ENCODE measurements at places on chromosomes 12 and 14.

GRCh38 chr14:102872020-102872419 is 50.4 kb upstream of the AMN start:
- no peak for DNase-seq

DNA sequence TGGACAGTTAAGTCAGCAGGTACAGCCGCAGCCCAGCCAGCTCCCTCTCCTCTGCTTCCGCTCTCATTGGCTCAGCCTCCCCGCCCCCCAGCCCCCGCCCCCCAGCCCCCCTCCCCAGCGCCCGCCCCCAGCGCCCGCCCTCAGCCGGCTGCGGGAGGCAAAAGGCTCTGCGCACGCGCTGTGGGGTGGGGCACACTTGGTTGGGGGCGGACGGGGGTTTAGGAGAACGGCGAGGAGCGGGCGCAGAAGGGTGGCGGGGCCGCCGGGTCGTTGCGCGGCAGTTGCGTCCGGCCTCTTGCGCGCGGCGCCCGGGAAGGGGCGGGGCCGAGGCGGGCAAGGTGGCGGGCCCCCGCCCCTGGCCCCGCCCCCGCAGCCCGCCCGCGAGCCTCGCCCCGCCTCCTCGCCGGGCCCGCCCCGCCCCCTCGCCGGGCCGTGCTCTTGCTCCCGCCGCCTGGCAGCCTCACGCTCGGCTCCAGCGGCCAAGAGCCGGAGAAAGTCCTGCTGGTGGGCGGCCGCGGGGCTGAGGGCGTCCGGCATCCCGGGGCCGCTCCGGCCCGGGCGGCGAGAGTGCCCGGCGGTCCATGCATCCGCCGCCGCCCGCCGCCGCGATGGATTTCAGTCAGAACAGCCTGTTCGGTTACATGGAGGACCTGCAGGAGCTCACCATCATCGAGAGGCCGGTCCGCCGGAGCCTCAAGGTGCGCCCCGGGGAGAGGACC is at the start of gene PPP4R4:
Gene PPP4R4 (plus strand): TSS at position 438 of the 719 bp plus-strand sequence. CDS start 144 bp downstream, at position 582.
- DNase-seq, result peak; percentile 83

DNA sequence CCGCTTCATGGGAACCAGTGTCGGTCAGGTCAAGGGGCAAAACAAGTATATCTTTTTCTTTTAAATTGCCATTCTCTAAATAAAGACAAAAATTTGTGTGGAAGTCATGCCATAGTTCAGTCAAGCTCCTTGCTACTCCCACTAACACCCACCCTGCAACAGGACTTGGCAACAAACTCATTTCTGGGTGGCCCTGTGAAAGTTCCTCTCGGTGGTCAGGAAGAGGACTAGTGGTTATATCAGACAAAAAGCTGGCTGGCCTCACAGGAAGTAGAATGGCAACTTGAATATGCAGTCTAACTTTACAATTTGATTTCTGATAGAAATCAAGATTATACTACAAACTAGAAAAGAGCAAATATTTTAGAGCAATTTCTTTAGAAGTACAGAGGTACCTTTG is 11.2 kb downstream of the DHRS7 start:
- no peak for DNase-seq

GRCh38 chr12:15770021-15770420 is 19.2 kb downstream of the EPS8 start:
- DNase-seq, result no peak

GRCh38 chr12:8143261-8143660 is 13.6 kb upstream of the ZNF705A start:
- no peak for DNase-seq

DNA sequence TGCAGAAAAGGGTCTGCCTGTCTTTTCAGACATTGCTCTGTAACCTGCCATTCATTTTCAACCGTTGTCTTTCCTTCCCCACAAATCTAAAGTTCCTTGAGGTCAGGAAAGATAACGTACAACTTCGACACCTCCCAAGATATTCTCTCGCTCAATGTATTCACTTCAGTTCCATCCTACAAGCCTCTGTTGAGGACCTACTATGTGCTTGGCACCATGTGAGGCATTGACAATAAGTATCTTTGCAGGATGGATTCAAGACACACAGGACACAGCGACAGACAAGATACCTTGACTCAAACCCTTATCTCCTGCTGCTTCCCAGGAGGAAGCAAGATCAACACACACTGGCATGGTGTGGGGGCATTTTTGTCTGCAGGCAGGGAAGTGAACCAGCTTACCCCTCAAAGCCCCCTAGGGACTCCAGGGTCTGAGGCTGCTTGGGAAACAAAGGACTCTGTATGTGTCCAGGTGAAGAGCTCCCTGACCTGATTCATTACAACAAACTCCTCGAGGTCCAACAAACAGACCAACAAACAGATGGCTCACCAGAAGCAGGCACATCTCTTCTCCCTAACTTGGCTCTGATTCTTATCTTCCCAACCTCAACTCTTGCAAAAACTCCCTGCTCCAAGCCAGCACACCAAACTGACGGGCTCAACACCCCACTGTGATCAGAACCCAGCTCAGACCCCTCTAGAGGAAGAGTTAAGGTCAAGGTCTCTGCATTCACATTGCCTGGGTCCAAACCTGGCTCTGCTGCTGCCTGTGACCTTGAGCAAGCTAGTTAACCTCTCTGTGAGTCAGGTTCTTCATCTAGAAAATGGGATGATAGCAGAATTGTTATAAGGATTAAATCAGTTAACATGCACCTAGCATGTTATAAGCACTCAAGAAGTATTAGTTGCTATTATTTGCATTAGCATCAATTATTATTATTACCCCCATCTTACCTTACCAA is 6.3 kb downstream of the NUAK1 start:
- no peak for DNase-seq

GRCh38 chr12:123912415-123913380 is 59.9 kb downstream of the CCDC92 start:
- DNase-seq, result no peak

GRCh38 chr12:104686196-104686595 is 229.4 kb downstream of the CHST11 start:
- no peak for DNase-seq

- DNase-seq, result no peak
These were observed 188.5 kb upstream of the PRMT8 start for GRCh38 chr12:3302401-3303041.

DNA sequence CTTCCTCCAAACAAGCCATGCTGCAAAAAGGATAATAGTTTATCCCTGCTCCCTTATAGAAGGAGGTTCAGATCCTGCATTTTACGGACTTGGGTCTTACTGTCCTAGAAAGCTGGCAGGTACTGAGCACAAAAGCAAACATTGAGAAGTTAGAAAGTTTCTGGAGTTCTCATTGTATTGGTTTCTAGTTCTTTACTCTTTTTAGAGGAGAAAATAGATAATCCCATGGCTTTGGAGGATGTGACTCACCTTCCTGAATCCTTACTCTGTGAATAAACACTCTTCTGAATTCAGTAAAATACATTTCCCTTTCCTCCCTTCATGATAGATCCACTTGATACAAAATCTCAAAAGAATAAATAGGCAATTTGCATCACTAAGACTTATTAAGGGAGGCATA is 188.9 kb downstream of the NPAS3 start:
- DNase-seq, result no peak

GRCh38 chr12:92619026-92619425 is 83.8 kb upstream of the PLEKHG7 start:
- no peak for DNase-seq

DNA sequence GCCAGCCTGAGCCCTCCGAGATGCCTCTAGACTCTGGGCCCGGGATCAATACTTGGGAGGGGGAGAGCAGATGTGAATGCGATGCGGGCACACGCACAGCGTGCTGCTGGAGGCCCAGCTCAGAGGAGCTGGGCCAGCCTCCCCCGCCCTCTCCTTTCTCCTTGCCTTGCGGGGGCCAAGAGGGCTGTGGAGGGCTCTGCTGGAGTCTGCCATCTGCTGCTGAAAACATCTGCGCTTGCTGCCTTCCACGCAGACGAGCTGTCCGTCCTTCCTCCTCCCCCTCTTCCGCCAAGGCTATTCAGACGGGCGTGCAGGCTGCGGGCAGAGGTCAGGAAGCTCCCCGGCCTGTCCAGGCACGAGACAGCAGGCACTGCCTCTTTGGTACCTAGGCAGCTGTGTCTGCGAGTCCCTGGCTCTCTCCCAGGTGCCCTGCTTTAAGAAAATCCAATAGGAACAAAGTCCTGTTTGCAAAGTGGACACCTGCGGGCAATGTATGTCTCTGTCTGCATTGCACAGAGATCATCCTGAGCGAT is 75.2 kb downstream of the SPRING1 start:
- peak; percentile 55 for DNase-seq

GRCh38 chr14:74407801-74408154 is 18.2 kb downstream of the SYNDIG1L start:
- DNase-seq, result no peak

DNA sequence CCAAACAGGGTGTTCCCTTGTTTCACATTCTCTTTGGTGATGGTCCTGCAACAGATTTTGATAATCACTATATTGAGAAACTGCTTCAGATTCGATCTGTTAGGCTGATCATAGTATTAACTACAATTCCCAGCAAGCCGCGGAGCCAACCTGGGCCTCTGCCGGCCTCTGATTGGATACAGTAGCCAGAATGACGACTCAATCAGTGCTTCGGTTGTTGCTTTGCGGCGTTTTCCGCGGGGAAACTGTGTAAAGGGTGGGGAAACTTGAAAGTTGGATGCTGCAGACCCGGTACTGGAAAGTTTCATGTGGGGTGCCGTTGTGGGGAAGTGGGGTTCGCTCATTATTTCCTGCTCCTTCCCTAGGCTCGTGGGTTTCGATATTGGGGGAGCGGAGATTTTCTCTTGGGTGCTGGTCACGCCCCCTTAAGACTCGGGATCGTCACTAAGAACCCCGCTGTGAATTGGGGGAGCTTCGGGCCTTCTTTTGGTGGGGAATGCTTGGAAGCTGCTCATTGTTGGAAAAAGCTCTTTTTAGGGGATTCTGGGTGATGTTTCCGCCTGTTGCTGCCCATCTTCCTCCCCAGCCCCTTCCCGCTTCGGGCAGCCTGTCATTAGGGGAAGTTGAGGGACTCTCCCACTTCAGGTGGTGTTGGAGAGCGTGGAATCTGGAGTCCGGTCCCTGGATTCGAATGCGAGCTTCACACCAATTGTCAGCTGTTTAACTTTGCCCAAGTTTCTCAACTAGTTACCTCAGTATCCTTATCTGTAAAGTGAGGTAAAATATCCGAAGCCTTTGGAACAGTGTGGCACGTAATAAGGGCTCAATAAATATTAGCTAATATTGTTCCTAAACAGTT is at the start of gene RAD51B:
Gene RAD51B (plus strand): TSS at position 217 of the 859 bp plus-strand sequence.
- peak; percentile 87 for DNase-seq

- peak; percentile 70 for DNase-seq
These were observed 25.4 kb downstream of the BCL11B start for GRCh38 chr14:99246536-99247097.

DNA sequence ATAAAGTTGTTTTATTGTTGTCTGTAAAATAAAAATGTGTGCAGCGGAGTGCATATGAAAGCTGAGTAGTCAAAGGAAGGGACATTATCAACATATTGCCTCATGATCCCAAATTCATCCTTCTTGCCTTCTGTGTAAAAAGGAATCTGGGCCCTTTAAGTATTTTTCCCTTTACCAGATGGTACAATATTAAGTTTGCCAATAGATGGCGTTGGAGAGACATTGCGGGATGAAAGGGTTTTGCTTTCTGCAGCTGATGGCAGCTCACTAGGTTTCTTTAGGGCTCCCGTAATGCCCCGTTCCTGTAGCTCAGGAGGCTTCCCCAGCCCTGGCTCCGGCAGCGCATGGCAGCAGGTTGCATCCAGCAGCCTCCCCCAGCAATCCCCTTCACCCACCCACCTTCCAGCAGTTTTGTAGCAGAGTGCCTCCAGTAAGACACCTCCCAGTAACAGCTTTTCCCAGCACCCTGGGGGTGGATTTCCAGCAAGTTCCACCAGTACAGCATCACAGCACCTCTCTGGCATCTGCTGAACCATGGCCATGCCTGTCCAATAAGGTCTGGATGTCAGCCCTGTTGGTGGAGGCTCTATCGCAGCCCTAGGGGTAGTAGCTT is 354.4 kb downstream of the MED13L start:
- no peak for DNase-seq

DNA sequence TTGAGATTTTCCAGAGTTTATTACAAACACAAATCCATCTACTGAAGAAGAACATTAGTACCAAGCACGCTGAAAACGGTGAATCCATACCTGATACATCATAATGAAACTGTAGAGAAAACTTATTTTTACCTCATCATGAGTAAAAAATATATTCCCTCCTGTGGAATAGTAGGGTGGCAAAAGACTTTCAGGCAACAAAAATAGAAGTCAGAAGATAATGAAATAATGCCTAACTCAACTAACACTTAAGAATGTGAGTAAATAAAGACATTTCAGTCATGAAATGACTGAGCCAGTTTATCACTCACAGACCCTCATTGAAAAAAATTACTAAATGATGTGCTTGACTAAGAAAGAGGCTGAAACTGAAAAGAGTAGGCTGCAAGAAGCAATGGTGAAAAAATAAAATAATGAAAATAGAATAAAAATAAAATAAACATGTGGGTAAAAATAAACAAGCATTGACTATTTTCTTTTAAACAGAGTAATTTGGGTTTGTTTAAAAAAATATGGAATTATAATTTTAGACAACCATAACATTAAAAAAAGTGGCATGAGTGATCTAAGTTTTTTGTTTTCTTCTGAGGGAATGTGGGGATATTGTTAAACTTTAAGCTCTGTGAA is 148.6 kb downstream of the ASCL1 start:
- DNase-seq, result no peak

DNA sequence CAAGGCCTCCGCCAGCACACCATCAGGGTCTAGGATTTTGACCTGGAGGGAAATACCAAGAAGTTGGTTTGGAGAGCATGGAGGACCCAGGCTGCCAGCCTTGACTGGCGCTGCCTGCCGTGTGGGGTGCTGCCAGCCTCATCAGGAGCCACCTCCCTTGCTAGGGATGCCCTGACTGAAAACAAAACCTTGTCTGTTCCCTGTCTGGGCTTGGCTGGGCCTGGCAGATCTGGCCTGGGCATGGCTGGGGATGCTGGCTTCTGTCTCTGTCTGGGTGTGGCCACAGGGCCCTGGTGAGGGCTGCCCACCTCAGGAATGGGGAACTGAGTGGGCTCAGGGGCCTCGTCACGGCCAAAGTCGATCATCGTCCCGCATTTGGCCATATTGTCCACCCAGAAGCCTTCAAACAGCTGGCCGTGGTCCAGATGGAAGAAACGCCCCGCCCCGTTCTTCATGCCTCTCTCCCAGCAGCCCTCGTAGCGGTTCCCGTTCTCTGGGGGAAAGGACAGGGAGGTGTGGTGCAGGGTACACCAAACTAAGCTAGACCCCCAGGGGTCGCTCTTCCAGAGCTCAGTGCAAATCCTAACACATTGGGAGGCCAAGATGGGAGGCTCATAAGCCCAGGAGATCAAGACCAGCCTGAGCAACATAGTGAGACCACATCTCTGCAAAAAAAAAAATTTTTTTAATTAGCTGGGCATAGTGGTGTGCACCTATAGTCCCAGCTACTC is 16.5 kb downstream of the MORN3 start:
- no peak for DNase-seq

DNA sequence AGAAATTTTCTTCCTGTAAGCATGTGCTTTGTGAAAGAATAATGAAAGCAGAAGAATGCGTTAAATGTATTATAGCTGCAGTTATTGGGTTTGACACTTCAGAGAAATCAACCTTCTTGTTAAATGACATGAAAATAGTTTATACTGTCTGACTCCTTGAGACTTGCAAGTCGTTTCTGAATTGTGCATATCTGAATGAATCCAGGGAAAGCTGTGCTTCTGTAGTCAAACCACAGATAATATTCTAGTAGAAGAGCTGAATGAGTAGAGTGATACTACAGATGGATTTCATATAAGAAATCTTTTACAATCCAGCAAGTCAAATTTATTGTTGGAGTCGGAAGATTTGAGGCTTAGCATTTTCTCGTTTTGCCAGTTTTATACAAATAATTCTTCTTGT is 343.3 kb downstream of the RAD51B start:
- DNase-seq, result no peak

GRCh38 chr14:67426983-67427606 is 15.1 kb upstream of the PLEK2 start:
- DNase-seq, result peak; percentile 67

All from right kidney (tissue), 9 donors.